ENCODE measurements at places on chromosomes 12 and 14. TPM values are rescaled to one million over a fixed set of nuclear protein-coding genes. Genes with fewer than 3 reads are reported as not detected.

Gene MED6
- 19.7 TPM for polyA plus RNA-seq

Gene SELPLG
- 9.4 TPM for polyA plus RNA-seq

GRCh38 chr14:89598548-89599186 lies 181.6 kb upstream of the FOXN3 start:
- no peak for DNase-seq

DNA sequence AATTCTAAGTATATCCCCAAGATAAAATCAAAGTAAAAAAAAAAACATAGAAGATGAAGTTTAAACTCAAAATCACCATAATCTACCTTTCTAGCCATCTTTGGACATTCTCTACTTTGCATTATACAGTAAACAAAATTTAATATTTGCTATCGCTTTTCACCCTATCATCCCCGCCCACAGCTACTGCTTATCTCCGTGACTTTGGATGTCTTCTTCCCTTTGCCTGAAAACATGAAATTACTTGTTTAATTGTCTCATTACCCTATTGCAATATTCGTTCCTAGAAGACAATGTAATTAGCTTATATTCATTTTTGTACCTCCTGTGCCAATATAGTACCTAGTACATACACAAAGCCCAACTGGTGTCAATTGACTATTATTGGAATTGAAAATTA lies 9.3 kb downstream of the SYNJ2BP start:
- DNase-seq, result no peak

GRCh38 chr14:33848706-33849454 lies 102.0 kb downstream of the EGLN3 start:
- no peak for DNase-seq

- DNase-seq, result no peak
These were observed 134.8 kb downstream of the CCDC59 start for GRCh38 chr12:82223426-82223825.

GRCh38 chr14:19823178-19823577 lies 19.6 kb downstream of the OR4N2 start:
- no peak for DNase-seq

Data from urinary bladder (tissue), 4 donors.